ENCODE measurements at places on chromosomes 4 and X. TPM values are rescaled to one million over a fixed set of nuclear protein-coding genes. Genes with fewer than 3 reads are reported as not detected.

HSFX1 gene
- total RNA-seq = 0.53 TPM

- DNase-seq = no peak
Measured at GRCh38 chr4:107710493-107711459, 9.3 kb downstream of the PAPSS1 start.

GRCh38 chr4:85166318-85166717, 199.8 kb upstream of the WDFY3 start:
- DNase-seq = no peak

SLIT2 gene
- 28.2 TPM for total RNA-seq

GRCh38 chr4:12562476-12563140, 921.5 kb downstream of the RAB28 start:
- DNase-seq = no peak

- no peak for DNase-seq
Measured at GRCh38 chrX:84335121-84335520, 147.1 kb upstream of the RPS6KA6 start.

- peak; percentile 89 for DNase-seq
Measured at GRCh38 chr4:122151982-122152710, at the start of gene BLTP1. BLTP1 (plus strand) TSS chr4:122152331; CDS start chr4:122170648, 18,317 bp downstream.
